ENCODE measurements at places on chromosomes 11 and 22.

- no peak for DNase-seq
Observed at GRCh38 chr22:44380756-44381486, 68.2 kb upstream of the SHISAL1 start.

DNA sequence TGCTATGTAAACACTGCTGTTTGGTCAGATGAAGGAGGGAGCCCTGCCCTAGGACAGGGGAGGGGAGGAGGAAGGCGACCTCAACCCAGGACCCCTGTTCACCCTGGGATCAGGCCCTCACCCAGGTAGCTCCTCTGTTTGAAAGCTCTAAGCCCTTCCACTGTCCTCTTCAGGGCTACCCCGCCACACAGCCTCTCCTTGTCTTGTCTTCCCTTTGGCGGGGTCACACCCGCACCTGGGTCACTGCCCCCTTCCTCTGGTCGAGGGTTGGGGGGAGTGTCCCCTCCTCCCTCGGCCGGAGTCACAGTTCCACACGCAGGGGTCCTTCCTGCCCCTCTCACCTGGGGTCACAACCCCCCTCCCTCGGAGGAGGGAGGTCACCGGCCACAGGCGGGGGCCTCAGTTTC is 463 bp upstream of the PTPMT1 start:
- DNase-seq: no peak

DNA sequence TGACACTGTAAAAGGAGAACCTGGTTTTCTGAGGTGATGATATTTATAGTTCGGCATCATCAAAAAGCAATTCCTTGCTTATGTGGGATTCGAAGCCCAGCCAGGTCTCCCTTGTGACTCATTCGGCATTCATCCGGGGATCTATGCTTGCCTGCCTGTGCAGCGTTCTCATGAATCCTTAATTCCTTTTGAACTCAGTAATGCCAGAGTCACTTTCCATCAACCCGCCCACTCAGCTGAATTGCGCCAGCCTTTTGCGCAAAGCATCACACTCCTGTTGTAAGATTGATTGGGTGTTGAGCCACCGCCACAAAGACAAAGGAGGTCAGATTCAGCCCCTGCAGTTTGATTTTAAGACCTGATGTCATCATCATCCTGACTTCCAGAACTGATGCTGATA is 128.6 kb downstream of the SLC17A6 start:
- DNase-seq: no peak

GRCh38 chr11:116929414-116930090 is 92.1 kb upstream of the APOA1 start:
- no peak for DNase-seq

GRCh38 chr22:22408731-22409696 is 99.5 kb downstream of the ZNF280B start:
- DNase-seq: no peak

- DNase-seq: no peak
Observed at GRCh38 chr11:22703040-22703439, 36.6 kb downstream of the GAS2 start.

DNA sequence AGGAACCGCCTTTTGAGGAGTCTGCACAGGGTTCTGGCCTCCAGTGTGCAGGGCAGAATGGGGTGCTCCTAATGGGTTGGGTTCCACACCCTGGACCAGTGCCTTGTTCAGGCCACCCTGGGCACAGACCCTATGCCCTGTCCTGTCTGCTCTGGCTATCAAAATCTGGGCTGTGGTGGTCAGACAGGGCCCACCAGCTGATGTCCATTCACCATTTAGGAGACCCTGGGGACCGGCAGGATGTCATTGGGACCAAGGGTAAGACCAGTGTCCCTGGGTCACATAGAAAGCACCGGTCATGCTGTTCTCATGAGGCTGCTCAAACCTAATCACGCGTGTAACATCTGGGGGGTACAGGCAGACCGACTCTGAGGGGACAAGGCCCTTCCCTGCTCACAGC is 37.3 kb downstream of the PARVG start:
- no peak for DNase-seq

DNA sequence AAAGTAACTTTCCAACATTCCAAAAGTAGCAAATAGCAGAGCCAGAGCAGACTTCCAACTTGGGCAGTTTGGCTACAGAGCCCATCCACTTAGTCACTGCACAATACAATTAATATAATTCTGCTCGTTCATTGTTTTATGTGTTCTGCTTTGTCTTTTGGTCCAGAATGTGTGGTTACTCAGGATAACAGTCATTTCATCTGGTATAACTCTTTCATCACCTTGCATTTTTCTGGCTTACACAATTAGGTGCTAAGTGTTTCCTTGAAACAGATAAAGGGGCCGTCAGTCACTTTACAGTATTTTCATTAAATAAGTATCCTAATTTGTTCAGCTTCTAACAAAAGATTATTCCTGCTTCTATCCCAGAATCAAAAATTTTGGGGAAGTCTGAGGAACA is 87.2 kb downstream of the LARGE2 start:
- DNase-seq: no peak

GRCh38 chr11:133082841-133083488 is 449.3 kb downstream of the OPCML start:
- DNase-seq: peak; percentile 46

Data from CD4-positive, alpha-beta T cell treated with Interleukin-12 subunit alpha and Interleukin-12 subunit beta, for 1 hour (primary cell).